ENCODE measurements at places on chromosomes 5 and 9.

DNA sequence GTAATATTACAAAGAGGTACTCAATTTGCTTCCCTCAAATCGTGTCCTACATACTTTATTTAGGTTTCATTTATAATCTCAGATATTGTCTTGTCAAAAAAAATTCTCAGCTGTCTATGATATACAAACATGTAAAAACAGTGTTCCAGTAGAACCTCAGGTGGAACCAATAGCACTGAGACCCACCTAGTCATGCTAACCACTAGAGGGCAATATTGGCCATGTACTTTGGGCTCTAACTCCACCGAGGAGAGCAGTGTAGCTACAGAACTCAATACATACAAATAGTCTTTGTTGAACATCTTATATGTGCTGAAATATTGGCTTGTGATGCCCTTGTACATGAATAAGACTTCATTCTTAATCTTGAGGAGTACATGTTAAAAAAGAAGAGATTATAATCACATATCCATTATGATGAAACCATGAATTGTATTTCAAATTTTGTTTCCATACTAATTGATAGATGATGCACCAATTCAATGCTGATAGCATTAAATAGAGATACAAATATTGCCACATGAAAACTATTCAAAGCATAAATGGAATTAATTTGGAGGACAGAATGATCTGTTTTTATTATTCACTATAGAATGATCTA lies 71.2 kb upstream of the CNTLN start:
- DNase-seq: peak; percentile 11

- DNase-seq: no peak
These were observed 238.2 kb downstream of the TLE4 start for GRCh38 chr9:79809931-79810330.

DNA sequence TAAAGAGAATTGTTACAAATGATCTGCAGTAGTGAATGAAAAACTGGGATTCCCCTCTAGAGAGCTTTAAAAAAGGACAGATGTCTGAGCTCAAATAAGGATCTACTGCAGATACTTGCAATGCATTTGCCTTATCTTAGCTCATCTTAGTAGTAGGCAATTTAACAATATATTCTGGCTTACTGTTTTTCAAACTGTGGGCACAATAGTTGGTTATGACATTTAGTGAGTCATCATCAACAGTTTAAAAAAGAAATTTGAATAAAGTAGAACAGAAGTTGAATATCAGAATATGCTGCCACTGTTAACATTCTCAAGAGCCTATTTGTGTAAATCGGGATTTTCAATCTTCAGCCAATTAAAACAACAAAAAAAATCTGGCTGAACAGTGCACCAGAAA lies 6.7 kb upstream of the CAST start:
- no peak for DNase-seq

DNA sequence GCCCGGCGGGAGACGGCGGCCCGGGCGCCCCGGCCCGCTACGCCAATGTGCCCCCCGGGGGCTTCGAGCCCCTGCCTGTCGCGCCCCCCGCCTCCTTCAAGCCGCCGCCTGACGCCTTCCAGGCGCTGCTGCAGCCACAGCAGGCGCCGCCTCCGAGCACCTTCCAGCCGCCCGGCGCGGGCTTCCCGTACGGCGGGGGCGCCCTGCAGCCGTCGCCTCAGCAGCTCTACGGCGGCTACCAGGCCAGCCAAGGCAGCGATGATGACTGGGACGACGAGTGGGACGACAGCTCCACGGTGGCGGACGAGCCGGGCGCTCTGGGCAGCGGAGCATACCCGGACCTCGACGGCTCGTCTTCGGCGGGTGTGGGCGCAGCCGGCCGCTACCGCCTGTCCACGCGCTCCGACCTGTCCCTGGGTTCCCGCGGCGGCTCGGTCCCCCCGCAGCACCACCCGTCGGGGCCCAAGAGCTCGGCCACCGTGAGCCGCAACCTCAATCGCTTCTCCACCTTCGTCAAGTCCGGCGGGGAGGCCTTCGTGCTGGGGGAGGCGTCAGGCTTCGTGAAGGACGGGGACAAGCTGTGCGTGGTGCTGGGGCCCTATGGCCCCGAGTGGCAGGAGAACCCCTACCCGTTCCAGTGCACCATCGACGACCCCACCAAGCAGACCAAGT lies 723 bp downstream of the SNX18 start:
- DNase-seq: no peak

- no peak for DNase-seq
These were observed 183.5 kb downstream of the SNX18 start for GRCh38 chr5:54700986-54701578.
